ENCODE measurements at places on chromosomes 3 and 15.

DNA sequence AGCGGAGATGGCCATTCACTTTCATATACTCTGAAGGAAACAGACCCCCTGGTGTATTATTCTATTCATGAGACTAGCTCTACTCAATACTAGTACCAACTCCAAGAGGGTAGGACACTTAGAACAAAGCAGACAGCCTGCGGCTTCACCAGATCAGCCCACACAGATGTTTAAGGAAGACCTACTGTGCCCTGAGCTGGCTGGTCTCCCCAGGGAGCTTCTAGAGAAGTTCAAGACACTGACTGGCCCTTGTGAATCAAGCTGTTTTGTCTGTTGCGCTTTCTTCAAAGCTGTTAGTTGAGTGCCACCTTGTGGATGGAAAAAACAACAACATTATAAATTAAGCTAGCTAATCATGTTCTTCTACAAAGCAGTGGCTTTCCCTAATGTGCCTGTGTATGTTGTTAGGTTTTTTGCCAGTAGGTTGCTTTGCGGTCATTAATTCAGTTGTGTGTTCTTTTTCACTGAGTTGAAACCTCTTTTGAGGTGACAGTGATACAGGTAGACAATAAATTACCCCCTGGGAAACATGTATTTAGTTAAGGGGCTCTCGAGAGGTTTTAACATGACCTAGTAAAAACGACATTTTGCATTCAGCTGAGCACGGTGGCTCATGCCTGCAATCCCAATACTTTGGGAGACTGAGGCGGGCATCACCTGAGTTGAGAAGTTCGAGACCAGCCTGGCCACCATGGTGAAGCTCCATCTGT lies 64.2 kb upstream of the MYZAP start:
- DNase-seq, result peak; percentile 93

GRCh38 chr15:37107071-37107743 lies 6.9 kb upstream of the MEIS2 start:
- no peak for DNase-seq

GRCh38 chr15:67070892-67071664 lies 5.7 kb downstream of the SMAD3 start:
- no peak for DNase-seq

DNA sequence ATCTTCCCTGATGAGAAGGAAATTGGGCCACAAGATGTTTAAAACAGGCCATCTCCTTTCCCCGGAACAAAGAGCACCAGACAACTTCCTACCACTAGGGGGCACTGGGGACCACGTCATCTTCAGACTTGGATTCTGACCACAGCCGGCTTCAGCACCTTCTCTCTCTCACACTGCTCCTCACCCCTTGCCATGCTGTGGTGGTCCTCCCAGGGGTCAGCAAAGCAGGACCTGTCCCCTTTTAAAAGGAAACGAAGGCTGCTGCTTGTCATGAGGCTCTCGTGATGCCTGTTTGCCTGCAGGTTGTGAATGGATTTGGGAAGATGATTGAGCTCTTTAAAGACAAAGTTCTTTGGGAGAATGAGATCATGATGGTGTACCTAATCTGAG lies 16.2 kb downstream of the RFT1 start:
- DNase-seq, result peak; percentile 85
